ENCODE measurements at places on chromosomes 16 and 17.

- no peak for DNase-seq
Measured at GRCh38 chr17:20103454-20104446, 94.6 kb downstream of the SPECC1 start.

DNA sequence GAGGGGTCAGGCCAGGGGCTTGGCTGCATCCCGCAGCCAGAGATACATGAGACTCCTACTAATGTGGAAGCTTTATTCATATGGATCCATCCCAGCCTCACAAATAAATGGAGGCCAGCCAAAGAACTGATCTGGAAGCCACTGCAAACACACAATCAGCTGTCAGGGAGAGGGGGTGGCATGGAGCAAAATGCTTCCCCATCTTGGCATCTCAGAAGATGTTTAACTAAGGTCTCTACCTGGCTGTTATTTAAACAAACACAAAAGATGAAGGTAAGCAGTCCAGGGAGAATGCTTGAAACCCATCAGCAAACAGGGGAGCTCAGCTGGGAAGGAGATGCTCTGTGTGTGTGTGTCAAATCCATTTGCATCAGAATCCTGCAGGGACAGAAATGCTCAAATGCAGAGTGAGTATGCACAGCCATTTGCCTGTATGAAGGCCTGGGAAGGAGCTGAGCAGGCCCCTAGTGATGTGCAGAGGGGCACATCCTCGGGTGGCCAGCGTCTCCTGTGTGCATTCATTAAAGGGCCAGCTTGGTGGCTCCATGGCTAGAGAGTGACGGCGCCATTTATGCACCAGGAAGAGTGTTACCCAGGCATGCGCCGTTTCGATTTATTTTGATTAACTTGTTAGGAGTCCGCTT, 34.2 kb upstream of the IRX3 start:
- no peak for DNase-seq

DNA sequence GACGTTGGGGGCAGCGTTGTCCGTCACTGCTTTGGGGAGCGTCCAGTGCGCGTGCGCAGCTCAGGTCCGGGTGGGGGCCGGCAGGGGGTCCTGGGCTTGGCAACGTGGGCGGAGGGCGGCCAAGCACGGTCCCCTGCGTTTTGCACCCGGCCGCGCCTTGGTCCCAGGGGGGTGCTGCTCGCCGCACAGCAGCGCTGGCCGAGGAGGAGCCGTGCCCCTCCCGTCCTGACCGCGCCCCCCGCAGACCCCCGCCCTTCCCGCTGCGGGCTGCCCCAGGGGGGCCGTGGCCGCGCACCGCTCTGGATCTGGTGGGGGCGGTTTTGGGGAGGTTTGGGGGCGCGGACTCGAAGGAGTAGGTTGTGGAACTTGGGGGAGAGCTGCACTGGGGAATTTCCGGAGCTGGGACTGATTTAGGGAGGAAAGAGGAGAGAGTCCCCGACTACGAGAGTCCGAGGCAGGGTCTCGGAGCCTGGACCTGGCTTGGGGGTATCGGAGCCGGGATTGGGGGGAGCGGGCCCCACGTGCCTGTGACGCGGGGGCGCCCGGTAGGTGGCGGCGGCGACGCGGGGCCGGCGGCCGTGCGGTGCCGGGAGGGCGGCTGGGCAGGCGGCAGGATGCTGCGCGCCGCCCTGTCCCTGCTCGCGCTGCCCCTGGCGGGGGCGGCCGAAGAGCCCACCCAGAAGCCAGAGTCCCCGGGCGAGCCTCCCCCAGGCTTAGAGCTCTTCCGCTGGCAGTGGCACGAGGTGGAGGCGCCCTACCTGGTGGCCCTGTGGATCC, at the start of gene SLC9A5:
Gene SLC9A5 (plus strand): TSS at position 579 of the 777 bp plus-strand sequence. CDS start 36 bp downstream, at position 615.
- no peak for DNase-seq

GRCh38 chr16:15856901-15857698, at the start of gene MYH11:
Gene MYH11, minus strand, starts transcription at chr16:15857028. Its CDS starts 18,776 bp downstream, at chr16:15838252.
- no peak for DNase-seq

DNA sequence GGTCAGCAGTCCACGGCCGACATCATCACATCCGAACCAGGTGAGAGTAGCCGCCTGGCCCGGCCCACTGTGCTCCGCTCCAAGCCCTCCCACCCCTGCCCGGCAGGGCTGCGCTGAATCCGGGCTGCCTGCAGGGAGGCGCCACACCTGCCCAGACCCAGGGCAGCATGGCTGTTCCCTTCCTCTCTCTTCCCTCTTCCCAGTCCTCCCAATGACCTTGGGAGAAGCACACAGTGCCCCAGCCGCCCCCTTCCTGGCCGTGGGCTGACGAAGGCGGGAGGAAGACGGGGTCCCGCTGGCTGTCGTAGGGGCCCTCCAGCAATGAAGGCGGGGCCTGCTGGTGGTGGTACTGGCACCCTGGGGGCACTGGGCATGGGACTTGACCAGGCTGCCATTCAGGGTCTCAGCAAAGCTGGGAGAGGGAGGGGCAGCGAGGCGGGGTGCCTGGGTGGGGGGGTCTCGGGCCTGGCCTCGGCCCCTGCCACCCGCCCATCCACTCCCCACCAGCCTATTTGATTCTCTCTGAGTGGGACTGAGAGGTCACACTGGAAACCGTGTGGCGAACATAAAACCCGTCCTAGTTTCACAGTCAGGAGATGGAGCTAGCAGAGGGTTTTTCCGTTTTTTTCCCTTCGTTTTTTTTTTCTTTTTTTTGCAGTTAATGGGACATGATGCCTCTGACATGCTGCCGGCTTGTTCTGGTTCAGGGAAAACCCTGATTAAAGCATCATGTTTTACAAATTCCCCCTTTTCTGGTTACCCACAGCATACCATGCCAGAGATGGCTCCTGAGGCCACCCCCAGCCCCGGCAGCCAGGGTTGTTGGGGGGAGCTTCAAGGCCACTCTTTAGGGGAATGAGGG, 50.6 kb downstream of the BAHCC1 start:
- no peak for DNase-seq

DNA sequence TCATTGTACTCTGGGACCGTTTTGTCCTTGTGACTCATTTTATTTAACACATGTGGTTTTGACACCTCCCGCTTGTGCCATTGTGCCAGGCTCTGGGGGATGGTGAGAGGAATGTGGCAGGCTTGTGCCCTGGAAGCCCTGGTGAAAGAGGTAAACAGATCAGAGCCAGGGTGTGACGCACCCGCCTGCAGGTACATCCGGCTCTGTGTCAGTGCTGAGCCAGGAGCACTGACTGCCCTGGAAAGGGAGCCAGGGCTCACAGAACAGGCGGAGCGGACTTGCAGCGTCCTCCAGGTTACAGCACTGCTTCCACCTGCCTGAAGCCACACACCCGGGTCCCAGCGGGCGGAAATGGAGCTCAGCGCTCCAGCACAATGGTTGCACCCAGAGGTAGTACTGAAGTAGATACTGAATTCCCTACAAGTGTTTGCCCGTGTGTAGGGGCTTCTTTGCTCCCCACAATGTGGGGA, 30.6 kb downstream of the CDRT15 start:
- DNase-seq = no peak

DNA sequence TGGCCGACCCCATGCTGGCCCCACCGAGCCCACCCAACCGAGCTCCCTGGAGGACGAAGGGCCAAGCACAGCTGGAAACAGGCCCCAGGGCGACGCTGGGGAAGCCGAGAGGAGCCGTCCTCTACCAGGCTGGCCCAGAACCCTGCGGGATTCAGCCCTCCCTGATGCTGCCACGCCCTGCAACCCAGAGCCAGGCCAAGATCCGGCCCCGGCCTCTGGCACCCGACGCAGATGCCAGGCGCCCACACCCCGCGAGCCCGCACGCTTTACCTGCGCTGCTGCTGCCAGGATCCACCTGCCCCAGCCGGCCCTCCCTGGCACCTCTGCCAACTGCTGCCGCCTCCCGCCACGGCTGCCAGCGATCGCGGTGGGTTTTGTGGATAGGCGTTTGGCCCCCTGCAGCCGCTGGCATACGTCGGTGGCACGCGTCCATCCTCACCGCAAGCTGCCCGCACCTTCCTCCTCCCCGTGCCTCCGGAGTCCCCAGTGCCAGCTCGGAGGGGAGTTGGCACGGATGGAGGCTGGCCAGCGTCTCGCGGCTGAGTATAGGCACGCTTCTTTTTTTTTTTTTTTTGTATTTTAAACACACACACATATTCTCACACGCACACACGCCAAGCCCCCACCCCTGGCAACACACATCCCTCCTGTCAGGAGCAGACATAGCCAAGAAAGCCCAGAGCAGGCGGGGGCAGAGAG, 41.3 kb upstream of the ACSF3 start:
- DNase-seq = no peak

DNA sequence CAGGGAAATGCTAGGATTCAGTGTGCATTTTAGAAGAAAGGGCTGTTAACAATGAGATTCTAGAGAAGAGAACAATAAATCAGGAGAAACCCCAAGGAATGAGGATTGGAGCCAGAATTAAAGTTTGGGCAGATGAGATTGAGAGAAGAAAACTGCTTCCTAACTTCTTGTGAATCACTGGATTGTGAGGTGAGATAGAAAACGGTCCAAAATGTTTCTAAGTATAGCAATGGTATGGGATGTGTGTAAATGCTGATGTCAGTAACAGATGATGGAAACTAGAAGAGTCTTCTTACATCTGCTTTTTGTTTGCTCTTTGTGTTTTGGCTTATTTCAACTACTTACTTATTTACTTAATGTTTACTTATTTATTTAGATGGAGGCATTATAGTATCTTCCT, 123.0 kb downstream of the KCNJ2 start:
- no peak for DNase-seq

GRCh38 chr17:29571883-29572681, 3.6 kb downstream of the TP53I13 start:
- DNase-seq = no peak

DNA sequence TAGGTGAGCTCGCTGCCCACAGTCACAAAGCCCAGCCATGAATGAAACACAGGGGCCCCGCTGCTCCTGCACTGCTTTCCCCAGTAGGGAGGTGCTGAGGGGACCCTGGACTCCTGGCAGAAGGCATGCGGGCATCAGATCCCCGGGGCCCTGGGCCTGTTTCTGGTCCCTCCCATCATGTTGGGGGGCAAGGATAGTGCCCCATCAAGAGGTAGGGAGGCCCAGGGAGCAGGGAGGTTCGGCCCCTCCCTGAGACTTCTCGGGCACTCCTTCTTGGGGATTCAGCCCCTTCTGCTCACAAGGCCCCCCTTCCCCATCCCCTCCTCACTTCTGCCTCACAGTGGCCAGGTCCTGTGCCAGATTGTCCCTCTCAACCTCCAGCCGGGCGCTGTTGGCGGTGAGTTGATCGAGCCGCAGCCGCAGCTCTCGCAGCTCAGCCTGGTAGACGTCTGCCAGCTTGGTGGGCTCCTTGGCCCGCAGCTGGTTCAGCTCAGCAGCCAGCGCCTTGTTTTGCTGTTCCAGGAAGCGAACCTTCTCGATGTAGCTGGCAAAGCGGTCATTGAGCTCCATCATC, 515 bp downstream of the GFAP start:
- DNase-seq = no peak

DNA sequence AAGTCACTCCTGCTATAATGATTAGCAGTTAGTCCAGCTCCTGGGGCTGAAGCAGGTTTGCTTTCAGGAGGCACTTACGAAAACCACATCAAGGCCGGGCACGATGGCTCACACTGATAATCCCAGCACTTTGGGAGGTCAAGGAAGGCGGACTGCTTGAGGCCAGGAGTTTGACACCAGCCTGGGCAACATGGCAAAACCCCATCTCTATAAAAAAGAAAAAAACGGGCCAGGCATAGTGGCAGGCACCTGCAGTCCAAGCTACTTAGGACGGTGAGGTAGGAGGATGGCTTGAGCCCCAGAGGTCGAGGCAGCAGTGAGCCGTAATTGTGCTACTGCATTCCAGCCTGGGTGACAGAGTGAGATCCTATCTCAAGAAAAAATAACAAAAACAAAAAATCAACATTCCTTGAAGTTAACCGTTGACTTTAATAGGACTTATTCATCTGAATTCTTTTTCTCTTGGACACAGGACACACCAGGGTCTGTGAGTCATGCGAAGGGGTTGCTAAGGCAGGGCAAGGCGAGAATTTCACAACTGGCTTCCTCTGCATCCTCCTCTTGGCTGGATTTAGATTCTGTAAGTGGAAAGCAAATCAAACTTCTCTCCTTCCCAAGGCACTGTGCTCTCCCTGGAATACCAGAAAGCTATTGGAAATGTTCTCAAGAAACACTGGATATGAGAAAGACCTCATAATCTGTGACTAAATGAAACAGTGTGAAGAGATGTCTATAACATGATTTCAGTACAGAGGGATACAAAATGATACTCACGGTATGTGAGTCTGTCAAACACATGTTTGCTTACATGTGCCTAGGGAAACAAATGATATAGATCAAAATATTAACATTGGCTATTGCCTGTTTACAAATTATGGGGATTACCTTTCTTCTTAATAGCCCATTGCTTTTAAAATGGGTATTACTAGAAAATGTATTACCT, 99.5 kb downstream of the SYCE1L start:
- no peak for DNase-seq

Data from NCI-H187 (cell line).